ENCODE measurements at places on chromosomes 2 and 18. TPM values are rescaled to one million over a fixed set of nuclear protein-coding genes. Genes with fewer than 3 reads are reported as not detected.

- DNase-seq, result no peak
Observed at GRCh38 chr18:36702401-36703013, 126.3 kb downstream of the TPGS2 start.

The LOXL3 gene
- total RNA-seq, result 49.8 TPM

DNA sequence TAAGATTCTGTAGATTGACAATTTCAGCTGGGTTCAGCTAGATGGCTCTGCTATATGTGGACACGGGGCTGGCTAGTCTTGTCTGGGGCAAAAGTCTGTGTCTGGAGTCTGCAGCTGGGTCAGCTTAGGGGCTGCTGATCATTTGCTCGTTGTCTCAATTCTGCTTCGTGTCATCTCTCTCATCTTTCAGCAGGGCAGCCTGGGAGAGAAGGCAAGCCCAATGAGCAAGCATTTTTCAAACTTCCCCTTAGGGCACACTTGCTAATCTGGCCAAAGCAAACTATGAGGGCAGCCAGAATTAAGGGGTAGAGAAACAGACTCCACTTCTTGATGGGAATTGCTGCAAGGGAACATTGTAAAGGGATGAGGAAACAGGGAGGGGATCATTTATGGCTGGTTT lies 462.6 kb downstream of the SLC4A3 start:
- no peak for DNase-seq

DNA sequence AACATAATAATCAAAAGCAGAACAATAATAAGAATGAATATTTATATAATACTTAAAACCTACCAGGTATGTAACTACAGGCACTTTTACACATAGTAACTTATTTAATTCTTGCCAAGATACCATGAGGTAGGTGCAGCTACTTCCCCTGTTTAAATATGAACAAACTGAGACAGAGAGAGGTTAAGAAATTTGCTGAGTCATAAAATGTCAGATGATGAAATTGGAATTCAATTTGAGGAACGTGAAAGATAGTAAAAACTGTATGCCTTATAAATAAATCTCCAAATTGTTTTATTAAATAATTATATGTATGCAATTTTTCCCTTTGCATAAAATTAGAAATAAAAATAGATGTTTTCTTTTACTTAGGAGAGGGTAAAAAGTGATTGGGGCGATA lies 1103.3 kb upstream of the NRXN1 start:
- no peak for DNase-seq

The HOXD1 gene
- total RNA-seq, result not detected

DNA sequence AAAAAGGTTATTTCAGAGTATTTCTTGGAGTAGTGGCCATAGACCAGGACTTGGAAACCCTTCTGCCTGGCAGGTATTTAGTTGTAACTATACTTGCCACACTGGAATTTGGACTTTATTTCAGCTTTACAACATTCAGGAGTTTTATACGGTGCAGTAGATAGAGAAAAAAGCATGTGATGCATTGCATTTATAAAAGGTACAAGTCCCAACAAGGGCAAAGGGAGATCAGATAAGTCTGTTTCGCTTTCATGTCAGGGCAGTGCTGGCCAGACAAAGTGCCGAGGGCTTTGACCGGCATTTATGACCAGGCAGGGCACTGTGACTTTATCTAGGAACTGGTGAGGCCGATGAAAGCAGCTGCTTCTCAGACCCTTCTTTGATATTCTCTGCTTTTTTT lies 145.4 kb downstream of the RTN4 start:
- DNase-seq, result no peak

- no peak for DNase-seq
Observed at GRCh38 chr2:127419112-127419430, 844 bp downstream of the PROC start.

The TGOLN2 gene
- 73.7 TPM for total RNA-seq

The GCKR gene
- not detected for total RNA-seq

The OTOS gene
- total RNA-seq, result not detected

GRCh38 chr2:202560200-202560599 lies 74.6 kb upstream of the FAM117B start:
- no peak for DNase-seq

GRCh38 chr2:126317790-126318431 lies 338.0 kb upstream of the GYPC start:
- DNase-seq, result peak; percentile 80

DNA sequence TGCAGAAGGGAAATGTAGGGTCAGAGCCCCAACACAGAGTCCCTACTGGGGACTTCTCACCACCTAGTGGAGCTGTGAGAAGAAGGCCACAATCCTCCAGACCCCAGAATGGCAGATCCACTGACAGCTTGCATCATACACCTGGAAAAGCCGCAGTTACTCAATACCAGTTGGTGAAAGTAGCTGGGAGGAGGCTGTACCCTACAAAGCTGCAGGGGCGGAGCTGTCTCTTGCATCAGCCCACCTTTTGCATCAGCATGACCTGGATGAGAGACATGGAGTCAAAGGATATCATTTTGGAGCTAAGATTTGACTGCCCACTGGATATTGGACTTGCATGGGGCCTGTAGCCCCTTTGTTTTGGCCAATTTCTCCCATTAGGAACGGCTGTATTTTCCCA lies 237.3 kb downstream of the CALCRL start:
- DNase-seq, result no peak
